ENCODE measurements at places on chromosomes 6 and 20.

DNA sequence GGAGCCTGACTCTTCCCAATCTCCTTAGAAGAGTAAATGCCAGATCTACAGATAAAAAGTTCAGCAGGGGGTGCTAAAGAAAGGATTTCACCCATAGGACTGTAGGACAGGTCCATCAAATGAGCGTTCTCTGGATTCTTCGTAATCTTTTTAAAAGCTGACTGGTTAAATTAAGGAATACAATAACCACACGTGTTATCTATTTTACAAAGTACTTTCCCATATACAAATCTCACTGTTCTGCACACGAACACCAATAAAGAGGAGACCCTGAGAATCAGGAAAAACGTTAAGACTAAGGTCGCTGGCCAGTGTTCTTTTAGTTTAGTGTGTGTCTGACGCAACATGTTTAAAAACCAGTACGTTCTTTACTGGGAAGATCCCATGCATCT, 542 bp downstream of the TUBE1 start:
- DNase-seq = peak; percentile 22

- DNase-seq = peak; percentile 94
Measured at GRCh38 chr6:35731736-35732532, 4.9 kb upstream of the ARMC12 start.

GRCh38 chr6:146670161-146670560, 71.4 kb downstream of the ADGB start:
- DNase-seq = no peak

GRCh38 chr20:58306421-58307261, 2.9 kb upstream of the RAB22A start:
- DNase-seq = no peak

DNA sequence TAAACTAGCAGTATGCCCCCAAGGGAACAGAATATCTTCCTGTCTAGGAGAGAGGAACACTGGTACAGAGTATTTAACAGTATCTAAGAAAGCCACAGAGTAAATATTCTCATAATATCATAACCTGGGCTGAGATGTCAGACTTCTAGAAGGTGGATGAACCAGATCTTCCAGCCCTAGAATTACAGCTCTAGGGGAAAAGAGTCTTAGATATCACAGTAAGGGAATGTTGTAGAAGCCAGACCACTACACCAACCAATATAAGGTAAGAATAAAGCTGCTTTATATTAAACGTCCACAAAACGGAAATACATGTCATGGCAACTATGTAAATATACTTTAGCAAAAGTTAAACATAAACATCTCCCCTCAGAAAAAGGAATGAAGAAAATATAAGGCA, 12.4 kb downstream of the SERINC1 start:
- no peak for DNase-seq

DNA sequence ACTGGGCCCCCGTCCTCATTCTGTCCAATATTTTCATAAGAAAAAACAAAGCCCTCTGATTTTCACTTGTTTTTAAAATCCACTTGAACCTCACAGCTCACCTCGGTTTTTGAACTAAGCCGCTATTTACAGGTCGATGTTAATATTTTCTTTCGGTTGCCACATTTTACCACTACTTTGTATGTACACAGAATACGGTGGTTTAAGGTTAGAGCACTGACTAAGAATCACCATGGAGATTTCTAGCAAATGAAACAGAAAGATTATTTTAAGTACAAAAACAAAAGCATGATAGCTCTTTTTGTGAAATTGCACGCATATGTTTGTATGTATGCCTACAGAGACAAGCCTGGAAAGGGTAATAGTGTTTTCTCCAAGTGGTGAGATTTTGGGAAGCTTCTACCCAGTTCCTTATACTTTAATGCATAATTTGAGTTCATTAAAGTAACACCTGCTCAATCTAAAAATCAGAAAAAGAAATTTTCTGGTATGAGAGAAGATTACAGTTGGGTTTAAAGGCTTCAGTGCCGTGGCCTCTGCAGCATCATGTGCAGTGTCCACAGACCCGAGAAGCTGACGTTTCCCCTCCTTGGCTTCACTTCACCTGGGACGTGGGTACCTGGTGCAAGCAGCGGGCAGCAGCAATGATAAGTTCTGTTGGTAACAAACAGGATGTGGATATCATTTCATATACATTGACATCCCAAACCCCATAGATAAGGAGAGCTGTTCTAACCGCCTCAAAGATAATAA, 144.0 kb downstream of the UST start:
- DNase-seq = no peak

GRCh38 chr20:50392138-50392866, 117.9 kb upstream of the PTPN1 start:
- DNase-seq = no peak

DNA sequence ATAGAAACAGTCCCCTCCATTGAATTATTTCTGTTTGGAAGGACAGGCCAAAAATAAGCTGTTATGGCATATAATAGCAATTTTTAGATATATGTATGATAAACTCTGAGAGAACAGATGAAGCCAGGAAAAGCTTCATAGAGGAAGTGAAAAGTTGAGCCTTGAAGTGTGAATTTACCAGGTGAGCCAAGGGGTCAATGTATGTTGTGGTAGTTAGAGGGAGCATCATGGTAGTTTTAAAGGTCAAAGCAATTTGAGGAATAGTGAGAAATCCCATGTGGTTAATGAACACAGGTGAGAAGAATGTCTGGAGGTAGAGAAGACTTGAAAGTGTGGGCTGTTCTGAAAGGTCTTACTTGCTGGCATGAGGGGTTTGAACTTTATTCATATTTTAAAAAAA, 47.0 kb downstream of the COL19A1 start:
- no peak for DNase-seq

- no peak for DNase-seq
Measured at GRCh38 chr20:5495939-5496338, 179.2 kb upstream of the PROKR2 start.

GRCh38 chr6:87738000-87738399, 36.0 kb upstream of the AKIRIN2 start:
- DNase-seq = no peak

- no peak for DNase-seq
Measured at GRCh38 chr6:154815938-154816820, 83.0 kb downstream of the SCAF8 start.

GRCh38 chr6:111533087-111533784, 50.2 kb upstream of the REV3L start:
- DNase-seq = no peak

DNA sequence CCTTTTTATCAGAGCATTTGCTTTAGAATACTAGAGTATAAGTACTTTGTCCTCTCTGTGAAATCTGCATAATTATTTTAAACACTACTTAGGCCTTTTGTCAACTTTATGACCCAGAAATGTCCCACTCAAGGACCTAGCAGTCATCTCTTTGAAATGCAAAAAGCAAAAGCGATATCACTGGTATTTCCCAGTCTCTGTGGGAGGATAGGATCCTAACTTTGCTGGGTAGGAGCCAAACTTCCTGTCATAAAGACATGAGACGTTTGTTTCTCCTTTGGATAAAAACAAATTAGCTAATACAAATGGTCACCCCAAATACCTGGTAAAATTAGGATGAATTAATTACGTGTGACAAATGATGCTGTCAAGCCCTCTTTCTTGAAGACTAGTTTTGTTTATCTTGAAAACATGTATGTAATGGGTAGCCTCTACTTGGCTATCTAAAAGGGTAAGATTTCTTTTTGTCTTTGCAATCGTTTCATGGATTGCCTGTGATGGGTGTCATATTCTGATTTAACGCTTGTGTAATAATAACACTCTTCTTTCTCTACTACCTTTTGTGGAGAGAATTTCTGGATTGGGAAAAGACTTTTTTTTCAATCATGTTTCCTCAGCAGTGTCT, 36.2 kb downstream of the DCDC2 start:
- no peak for DNase-seq

- DNase-seq = no peak
Measured at GRCh38 chr6:44407951-44408670, 20.6 kb downstream of the CDC5L start.

GRCh38 chr6:3542032-3542640, 85.3 kb upstream of the SLC22A23 start:
- no peak for DNase-seq

GRCh38 chr6:13296536-13296997, 31.8 kb downstream of the TBC1D7 start:
- no peak for DNase-seq

DNA sequence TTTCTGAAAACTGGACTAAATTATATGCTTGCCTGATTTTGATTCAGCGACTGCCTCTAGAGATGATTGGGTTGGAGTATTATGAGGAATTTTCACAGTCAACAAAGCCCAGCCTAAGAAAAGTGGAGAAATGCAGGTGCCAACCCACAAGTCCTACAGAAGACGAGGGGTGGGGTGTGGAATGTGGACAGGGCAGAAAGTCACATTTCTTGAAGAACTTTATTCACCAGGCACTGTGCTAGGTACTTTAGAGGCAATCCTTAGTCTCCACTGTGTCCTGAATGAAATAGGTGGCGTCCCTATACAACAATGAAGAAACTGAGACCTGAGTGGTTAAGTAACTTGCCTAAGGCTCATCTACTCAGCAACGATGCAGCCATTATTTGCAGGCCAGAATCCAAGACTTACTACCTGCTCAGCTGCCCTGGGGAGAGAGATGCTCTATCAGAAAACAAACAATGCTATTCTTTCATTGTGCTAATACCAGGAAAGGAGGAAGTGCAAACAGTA, 106.3 kb downstream of the RNF144B start:
- no peak for DNase-seq

DNA sequence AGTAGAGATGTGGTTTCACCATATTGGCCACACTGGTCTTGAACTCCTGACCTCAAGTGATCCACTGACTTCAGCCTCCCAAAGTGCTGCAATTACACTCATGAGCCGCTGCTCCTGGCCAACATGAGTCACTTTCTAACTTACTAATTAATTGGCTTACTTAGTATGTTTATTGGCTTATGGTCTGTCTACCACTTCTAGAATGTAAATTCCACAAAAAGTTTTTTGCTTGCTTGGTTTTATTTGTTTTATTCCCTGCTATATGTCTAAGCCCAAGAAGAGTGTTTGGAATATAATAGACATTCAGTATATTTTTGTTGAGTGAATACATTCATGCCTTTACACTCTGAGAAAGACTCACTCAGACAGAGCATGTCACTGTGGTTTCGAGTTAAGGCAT, 86.0 kb downstream of the SAMD3 start:
- DNase-seq = no peak

DNA sequence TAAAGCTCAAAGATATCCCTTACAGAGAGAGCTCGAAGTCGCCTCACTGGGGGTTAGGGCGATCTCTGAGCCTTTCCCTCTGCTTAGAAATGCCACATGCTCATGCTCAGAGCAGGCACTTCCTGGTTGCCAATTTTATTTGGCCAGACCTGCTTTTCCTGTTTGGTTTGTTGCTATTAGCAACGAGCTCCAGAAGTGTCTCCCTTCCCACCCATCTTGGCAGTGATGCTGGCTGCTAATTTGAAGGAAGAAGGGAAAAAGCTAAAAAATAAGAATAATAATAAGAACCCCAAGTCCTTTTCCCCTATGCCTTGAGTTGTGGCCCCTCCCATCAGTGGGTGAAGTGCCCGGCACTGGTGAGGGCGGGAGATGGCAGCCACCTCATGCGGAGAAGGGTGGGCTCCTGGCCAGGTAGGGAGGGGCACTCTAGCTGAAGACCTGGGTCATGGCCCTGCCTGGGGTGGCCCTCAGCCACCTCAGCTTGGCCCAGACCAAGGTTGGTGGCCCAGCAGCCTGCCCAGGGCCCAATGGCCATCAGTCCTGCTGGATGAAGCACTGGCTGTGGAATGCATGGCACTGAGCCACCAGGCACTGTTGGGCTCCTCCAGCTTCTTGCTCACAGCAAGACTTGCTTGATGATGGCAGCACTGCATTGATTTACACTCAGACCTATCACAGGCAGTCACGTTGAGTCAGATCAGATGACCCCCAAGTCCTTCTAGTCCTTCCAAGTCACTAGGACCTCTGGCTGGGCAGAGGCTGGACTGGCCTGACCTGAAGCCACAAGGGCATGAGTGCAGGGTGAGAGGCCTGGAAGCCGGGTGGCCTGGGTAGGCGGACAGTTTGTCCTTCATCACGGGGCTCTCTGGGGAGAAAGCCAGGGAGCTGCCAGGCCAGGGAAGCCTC, 79.0 kb downstream of the SYNJ2 start:
- DNase-seq = no peak

GRCh38 chr20:36487069-36487468, 54.2 kb upstream of the MYL9 start:
- DNase-seq = no peak

DNA sequence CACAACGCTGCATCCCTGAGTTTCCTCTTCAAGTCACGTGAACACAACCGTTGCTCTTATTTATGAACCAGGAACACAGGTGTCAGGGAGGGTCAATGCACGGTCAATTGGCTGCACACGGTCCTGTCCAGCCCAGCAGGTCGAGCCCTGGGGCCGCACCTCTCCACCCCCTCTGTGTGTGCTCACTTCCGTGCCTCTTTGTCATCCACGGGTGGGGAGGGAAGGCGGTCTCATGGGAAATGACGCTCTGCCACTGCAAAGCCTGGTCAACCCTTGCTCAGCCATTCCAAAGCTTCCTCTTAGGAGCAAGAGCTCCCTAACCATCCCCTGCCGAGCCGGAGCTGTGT, 38.7 kb downstream of the DACT2 start:
- no peak for DNase-seq

- no peak for DNase-seq
Measured at GRCh38 chr6:340991-341827, 48.9 kb downstream of the DUSP22 start.

DNA sequence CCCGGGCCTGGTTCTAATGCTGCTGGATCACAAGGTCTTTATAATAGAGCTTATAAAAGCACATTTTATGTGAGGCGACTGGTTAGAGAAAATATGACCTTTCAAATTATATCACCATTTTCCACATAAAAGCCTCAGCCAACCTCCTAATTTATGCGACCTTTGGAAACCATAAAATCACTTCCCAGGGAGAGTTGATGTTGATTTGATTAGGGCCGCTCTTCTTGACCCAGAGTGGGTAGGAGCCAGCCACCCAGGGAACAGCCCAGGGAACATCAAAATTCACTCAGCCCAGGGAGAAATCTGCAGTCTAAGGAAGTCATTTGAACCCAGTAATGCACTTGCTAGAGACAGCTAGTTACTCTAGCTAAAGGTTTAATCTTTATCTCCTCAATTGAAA, 79.8 kb upstream of the TENT5A start:
- no peak for DNase-seq

DNA sequence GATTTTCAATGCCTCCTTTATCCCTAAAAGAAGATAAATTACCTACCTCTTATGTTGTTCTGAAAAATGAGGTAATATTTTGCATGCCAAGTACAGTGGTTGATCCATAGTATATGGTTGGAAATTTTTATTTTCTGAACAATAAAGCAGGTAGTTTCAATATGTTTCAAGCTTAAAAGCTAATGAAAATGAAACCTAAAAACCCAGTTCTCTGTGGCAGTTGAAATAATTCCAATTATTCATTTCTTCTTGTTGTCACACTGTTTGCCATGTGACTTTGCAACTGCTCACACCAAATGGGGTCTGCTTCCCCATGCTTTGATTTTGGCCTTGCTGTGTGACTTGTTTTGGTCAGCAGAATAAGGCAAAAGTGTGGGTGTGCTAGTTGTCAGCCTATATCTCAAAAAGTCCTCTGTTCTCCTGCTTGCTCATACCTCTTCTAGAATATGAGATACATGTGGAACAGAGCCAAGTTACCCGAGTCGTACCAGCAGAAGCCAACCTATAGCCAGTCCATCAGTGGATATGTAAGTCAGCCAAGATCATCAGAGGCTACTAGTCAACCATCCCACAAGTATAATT, 197.2 kb upstream of the THEMIS start:
- no peak for DNase-seq

GRCh38 chr20:49446808-49447207, 35.7 kb downstream of the KCNB1 start:
- no peak for DNase-seq
